ENCODE measurements at places on chromosomes 5 and 9. TPM values are rescaled to one million over a fixed set of nuclear protein-coding genes. Genes with fewer than 3 reads are reported as not detected.

PCDHB16 gene
- total RNA-seq, result 4.1 TPM

PCDHGB2 gene
- 4.2 TPM for total RNA-seq

PCDHA6 gene
- 0.82 TPM for total RNA-seq

LCN6 gene
- not detected for total RNA-seq

COL5A1 gene
- total RNA-seq, result 435 TPM

CDH6 gene
- 17.4 TPM for total RNA-seq

SPINK4 gene
- total RNA-seq, result not detected

BRD8 gene
- total RNA-seq, result 54.1 TPM

SPINK6 gene
- total RNA-seq, result not detected

PRDM9 gene
- not detected for total RNA-seq

ARHGEF39 gene
- 1.0 TPM for total RNA-seq

POLR3G gene
- 1.5 TPM for total RNA-seq

C5orf52 gene
- not detected for total RNA-seq

TNC gene
- total RNA-seq, result 266 TPM

BSPRY gene
- total RNA-seq, result 2.6 TPM

CSNK1A1 gene
- 340 TPM for total RNA-seq

PCDHB15 gene
- 9.9 TPM for total RNA-seq

VCAN gene
- total RNA-seq, result 393 TPM

FAM200C gene
- total RNA-seq, result 17.0 TPM

RARS1 gene
- total RNA-seq, result 124 TPM

NXNL2 gene
- total RNA-seq, result 0.72 TPM

PCDHGB3 gene
- 5.7 TPM for total RNA-seq

TIMD4 gene
- total RNA-seq, result not detected

CDC20B gene
- total RNA-seq, result not detected

IFNE gene
- not detected for total RNA-seq

IL4 gene
- total RNA-seq, result not detected

LCN15 gene
- total RNA-seq, result not detected

BRD3 gene
- 34.8 TPM for total RNA-seq

IL13 gene
- not detected for total RNA-seq

TICAM2 gene
- 4.0 TPM for total RNA-seq

IL33 gene
- 21.3 TPM for total RNA-seq

MEIKIN gene
- total RNA-seq, result 3.9 TPM

CLTB gene
- total RNA-seq, result 84.7 TPM

POLE3 gene
- 36.5 TPM for total RNA-seq

NR3C1 gene
- total RNA-seq, result 156 TPM

GRXCR2 gene
- total RNA-seq, result not detected

RNF130 gene
- 61.3 TPM for total RNA-seq

NR2F1-AS1 gene
- 16.7 TPM for total RNA-seq

DND1 gene
- not detected for total RNA-seq

SLC4A9 gene
- 1.6 TPM for total RNA-seq

ADRA1B gene
- total RNA-seq, result 0.51 TPM

SELENOP gene
- 185 TPM for total RNA-seq

FOXD4L6 gene
- not detected for total RNA-seq

PCDHGA5 gene
- total RNA-seq, result 6.1 TPM

UBAP2 gene
- total RNA-seq, result 60.4 TPM

MTMR12 gene
- 26.0 TPM for total RNA-seq

Measured in tongue (tissue), 3 donors.